Activated CD4-positive, alpha-beta T cell treated with anti-CD3 and anti-CD28 coated beads, Interleukin-2, amount 50 U/mL, for 48 hours (primary cell): ENCODE measurements at places on chromosomes 7 and 10.

GRCh38 chr7:150439967-150440366 is 10.5 kb upstream of the GIMAP8 start:
- no peak for DNase-seq

GRCh38 chr7:112495156-112495788 is 14.5 kb downstream of the LSMEM1 start:
- no peak for DNase-seq

GRCh38 chr7:73518470-73518869 is 3.6 kb downstream of the BAZ1B start:
- no peak for DNase-seq

DNA sequence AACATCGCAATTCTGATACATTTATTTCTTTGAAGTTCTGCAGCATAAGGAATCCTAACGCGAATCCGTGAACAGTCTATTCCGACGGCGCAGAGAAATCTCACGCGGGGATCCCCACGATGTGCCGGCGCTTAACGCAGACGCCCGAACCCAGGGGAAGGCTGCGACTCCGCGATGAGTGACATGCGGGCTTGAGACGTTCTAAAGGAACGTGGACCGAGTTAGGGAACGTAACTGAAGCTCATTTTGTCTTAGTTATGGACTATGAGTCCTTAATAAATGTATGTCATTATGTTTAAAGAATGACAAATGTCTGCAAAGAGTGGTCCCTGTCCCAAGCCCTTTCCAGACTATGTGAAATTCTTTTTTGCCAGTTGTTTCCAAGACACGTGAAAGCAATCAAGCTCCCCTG is 995 bp upstream of the PARD3 start:
- no peak for DNase-seq

GRCh38 chr10:50346942-50347341 is 95.6 kb upstream of the ASAH2 start:
- no peak for DNase-seq

GRCh38 chr10:100656454-100656853 is 88.9 kb upstream of the PAX2 start:
- DNase-seq = peak; percentile 14

DNA sequence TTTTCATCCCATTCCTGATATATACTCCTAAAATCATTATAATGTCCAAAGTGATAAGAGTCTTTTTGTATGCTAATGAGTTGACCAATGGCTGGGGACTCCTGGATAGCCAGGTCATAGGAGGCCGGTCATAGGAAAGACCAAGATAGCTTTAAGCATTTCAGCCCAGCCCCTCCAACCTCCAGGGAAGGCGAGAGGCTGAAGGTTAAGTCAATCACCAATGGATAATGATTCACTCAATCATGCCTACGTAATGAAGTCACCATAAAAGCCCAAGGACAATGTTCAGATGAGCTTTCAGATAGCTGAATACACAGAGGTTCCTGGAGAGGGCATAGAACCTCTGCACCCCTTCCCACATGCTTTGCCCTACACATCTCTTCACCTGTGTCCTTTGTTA is 75.7 kb downstream of the VWDE start:
- no peak for DNase-seq

DNA sequence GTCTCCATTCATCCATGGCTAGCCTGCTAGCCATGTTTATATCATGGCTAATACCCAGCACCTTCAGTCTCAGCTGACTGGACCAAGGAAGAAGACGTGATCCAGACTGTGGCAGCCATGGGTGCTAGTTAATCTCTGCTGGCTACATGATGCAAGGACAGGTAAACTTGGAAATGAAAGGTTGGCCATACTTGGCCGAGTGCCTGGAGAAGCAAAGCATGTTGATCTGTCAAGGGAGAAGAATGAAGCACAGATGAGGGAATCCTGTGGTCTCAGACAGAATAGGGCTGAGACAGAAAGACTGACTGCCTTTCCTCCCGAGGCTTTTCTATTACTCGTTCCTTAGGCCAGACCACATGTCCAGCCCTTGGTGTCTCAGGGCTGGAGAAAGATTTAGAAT is 41.1 kb downstream of the CPVL start:
- no peak for DNase-seq

- DNase-seq = no peak
Measured at GRCh38 chr7:45180084-45180986, 22.7 kb downstream of the RAMP3 start.

DNA sequence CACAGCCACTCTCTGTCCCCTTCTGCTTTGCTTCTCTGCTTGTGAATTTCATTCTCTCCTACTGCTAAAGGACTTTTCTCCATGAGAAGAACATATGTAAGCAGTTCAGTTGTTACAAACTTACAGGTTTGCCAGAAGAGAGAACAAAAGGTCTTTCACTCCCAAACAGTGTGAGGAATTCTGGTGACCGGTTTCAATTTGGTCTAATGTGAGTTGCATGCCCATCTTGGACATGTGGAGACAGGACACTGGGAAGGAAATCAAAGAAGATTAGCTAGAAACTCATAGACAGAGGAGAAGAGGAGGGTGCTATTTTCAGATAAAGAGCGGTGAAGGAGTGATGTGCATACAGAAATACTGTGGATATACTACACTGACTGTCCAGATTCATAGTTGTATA is 209.5 kb upstream of the INHBA start:
- no peak for DNase-seq

GRCh38 chr10:34323192-34323591 is 491.9 kb downstream of the PARD3 start:
- no peak for DNase-seq

GRCh38 chr10:46523119-46523961 is 33.1 kb downstream of the GPRIN2 start:
- no peak for DNase-seq

DNA sequence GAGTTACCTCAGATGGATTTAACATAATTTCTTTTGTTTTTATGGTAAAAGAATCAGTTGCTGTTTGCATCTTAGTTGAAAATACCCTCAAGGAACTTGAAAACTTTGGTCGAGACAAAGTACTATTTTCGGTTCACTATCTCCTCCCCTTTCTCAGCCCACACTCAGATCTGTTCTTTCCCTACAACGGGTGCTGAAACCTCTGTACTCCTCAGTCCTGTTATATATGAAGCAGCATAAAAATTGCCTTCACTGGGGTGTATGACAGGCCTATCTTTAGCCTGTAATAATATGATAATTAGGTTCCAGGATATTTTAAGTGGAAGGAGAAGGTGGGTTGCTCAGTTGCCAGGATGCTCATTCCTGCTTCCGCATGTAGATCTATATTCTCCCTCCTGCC is 105.2 kb upstream of the NOBOX start:
- DNase-seq = no peak

DNA sequence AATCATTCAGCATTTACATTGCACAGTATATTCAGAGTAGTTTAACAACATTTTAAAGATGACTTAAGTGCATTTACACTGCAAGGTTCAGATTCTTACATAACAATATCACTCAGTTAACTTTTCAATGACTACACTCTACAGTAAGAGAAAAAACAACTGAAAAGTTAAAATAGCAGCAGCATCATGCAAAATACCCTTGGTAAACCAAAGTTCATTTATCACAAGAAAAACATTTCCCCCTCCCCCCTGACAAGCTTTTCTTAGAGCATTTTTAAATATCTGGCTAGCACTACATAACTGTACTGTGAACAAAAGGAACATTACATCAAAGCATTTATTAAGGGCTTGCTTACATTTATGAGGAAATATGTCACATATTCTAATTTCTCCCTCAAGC is 179.5 kb upstream of the HGF start:
- no peak for DNase-seq

DNA sequence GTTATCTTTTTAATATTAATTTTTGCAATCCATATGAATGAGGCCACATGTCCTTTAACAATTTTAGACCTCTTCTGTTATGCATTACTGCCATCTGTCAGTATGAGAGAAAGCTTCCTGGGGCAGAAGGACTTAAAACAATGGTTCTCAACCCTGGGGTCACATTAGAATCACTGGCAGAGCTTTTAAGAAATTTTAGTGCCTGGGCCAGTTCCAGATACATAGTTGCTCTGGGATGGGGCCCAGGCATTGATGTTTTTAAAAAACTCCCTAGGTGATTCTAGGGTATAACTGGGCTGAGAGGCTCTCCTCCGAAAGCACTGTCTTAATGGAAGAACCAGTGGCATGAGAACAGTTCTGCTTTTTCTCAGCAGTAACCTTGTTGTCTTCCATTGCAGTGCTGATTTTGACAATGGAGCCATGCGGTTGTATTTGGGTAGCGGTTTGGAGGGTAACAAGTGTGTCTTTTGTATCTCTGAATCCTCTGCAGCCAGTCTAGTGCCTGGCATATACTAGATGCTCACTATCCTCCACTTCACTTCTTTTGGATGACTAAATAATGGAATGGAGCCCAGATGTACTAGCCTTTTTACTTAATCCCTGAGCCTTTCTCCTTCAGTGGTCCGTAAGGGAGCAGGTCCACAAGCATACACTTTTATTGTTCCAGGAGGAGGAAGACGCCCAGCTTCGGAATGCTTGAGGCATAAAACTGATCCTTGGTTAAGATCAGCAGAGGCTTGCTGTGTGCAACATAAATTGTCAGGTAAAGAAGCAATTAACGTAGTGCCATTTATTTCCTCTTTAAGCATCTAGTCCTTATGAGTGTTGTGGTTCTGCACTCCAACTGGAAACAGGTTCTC is 227.1 kb downstream of the AUTS2 start:
- DNase-seq = no peak

GRCh38 chr7:151682831-151683614 is 163.3 kb upstream of the RHEB start:
- DNase-seq = no peak

DNA sequence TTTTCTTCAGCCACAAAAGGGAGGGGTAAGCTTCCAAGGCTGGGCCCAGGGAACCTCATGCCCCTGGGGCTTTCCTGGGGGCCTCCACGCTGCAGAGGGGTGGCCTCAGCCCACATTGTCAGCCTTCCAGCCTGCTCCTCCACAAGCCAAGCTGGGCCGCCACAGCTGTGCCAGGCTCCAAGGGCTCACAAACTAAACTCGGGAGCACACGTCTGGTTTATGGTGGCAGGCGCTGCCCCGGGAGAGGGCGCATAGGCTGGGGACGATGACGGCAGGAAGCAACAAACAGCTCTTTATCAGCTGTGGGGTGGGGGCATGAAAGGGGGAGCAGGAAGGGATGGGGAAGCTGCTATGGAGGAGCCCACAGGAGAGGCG is 6.3 kb upstream of the CDH23 start:
- no peak for DNase-seq

- DNase-seq = no peak
Measured at GRCh38 chr10:113518415-113518814, 34.4 kb upstream of the HABP2 start.

GRCh38 chr7:121909716-121910345 is 36.9 kb downstream of the PTPRZ1 start:
- no peak for DNase-seq

- no peak for DNase-seq
Measured at GRCh38 chr7:57204411-57204811, 72.2 kb upstream of the ZNF479 start.

GRCh38 chr7:154587792-154588191 is 415.1 kb downstream of the PAXIP1 start:
- DNase-seq = no peak

GRCh38 chr7:75646571-75647102 is 92.1 kb downstream of the HIP1 start:
- DNase-seq = no peak

DNA sequence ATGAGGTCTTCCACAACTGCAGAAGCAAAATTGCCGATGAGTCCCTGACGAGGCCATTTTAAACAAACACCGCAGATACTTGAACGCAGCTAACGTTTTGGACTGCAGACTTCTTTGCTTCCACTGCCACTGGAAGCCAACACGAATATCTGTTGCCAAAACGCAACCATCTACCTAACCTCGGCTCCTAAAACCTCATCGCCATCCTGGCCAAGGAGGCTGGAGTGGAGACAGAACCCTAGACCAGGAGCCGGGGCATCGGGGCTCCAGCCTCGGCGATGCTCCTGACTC is 493 bp downstream of the WDR91 start:
- no peak for DNase-seq
